ENCODE measurements at places on chromosomes 16 and 17. TPM values are rescaled to one million over a fixed set of nuclear protein-coding genes. Genes with fewer than 3 reads are reported as not detected.

Gene KRTAP16-1
- not detected for total RNA-seq

Gene KCTD5
- total RNA-seq, result 68.5 TPM

Gene CAVIN1
- 3.8 TPM for total RNA-seq

Gene KRTAP1-5
- not detected for total RNA-seq

Gene TEX14
- total RNA-seq, result 0.09 TPM

Gene NOTUM
- 1.2 TPM for total RNA-seq

Gene ACE
- total RNA-seq, result not detected

Gene ABCC12
- total RNA-seq, result not detected

Gene PIRT
- not detected for total RNA-seq

Gene C16orf96
- total RNA-seq, result not detected

Gene KCNH6
- not detected for total RNA-seq

Gene KRTAP3-2
- total RNA-seq, result not detected

Gene HOXB1
- not detected for total RNA-seq

Gene ZNF597
- 1.8 TPM for total RNA-seq

Gene MLYCD
- 6.1 TPM for total RNA-seq

Gene SLC12A3
- not detected for total RNA-seq

Gene GINS3
- total RNA-seq, result 22.2 TPM

Gene TBC1D3L
- total RNA-seq, result 22.5 TPM

Gene SNX20
- 35.2 TPM for total RNA-seq

Gene GHDC
- 17.6 TPM for total RNA-seq

Gene BRD7
- total RNA-seq, result 79.5 TPM

Gene PDIA2
- total RNA-seq, result not detected

Gene CIITA
- 8.6 TPM for total RNA-seq

Gene SLC52A1
- total RNA-seq, result 0.14 TPM

Gene OR1A1
- total RNA-seq, result not detected

Gene HLF
- total RNA-seq, result 4.5 TPM

Gene SEZ6L2
- 0.55 TPM for total RNA-seq

Gene PSMC3IP
- total RNA-seq, result 26.6 TPM

Gene KRT13
- total RNA-seq, result not detected

Gene STH
- not detected for total RNA-seq

Gene ARHGAP44
- total RNA-seq, result 0.21 TPM

Data from activated T-helper 2 cell treated with anti-CD3 and anti-CD28 coated beads, Interferon-gamma antibody, Interleukin-2, Interleukin-4, amounts not matched to agents 10 μg/mL and 5 μg/mL and 100 μg/mL, durations not matched to agents 14 hours and 24 hours and 36 hours (primary cell).